Nephron progenitor cell (in vitro differentiated cells): ENCODE measurements at places on chromosomes 3 and 15.

DNA sequence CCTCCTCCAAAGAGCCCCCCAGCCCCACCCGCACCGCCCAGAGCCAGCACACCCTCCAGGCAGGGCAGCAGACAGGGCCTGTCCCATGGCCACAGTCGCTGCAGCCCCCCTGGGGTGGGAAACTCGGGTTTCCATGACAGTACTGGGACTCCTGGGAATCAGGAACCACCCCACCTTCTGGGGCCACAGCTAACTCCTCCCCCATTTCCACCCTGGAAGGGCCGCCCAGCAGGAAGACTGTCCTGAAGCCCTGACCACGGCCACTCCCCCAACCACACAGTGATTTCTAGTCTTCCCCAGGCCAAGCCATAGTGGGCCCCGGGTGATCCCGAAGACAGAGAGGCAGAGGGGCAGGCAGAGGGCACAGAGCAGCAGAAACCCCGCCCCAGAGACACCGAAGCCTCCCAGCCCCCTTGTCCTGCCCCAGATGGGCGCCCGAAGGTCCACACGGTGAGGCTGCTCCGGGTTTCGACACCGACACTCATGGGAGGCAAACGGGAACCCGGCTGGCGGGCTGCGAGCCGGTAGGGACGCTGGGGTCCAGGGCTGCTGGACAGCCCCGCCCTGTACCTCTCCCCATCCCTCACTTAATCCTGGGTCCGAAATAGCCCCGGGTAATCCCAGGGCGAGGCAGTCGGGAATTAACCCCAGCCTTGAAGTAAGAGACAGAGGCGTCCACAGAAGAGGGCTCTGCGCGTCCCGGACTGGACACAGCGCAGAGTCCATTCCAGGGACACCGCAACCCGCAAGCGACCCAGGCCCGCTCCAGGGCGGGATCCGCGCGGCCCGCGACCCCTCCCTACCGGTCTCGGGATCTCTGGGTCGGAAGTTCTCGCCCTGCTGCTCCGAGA, 138.4 kb downstream of the NUP210 start:
- DNase-seq, result peak; percentile 63

DNA sequence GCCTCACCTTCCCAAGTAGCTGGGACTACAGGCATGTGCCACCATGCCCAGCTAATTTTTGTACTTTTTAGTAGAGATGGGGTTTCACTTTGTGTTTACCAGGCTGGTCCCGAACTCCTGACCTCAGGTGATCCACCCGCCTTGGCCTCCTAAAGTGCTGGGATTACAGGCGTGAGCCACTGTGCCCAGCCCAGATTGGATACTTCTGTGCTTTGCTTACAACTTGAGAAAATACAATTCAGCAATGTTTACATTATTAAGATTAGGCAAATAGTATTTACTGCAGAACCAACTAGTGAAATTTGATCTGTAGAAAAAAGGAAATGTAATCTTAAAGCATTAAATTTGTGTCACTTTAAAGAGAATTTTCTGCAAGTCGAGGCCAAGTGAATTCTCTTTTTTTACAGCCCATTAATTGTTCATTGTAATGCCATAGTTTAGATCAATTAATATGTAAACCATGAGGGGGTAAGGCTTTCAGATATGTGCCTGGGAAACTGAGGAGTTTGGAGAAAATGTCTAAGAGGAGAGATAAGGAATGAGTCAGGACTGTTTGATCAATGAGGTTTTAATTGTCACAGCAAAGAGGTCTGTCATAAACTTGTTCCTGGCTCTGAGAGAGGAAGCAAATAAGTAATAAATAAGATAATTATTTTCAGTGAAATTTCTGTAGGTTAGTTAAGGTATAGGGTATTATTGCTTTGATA, 15.3 kb downstream of the PYDC2 start:
- DNase-seq, result no peak

- DNase-seq, result no peak
Observed at GRCh38 chr3:31546162-31546561, 13.4 kb downstream of the STT3B start.

DNA sequence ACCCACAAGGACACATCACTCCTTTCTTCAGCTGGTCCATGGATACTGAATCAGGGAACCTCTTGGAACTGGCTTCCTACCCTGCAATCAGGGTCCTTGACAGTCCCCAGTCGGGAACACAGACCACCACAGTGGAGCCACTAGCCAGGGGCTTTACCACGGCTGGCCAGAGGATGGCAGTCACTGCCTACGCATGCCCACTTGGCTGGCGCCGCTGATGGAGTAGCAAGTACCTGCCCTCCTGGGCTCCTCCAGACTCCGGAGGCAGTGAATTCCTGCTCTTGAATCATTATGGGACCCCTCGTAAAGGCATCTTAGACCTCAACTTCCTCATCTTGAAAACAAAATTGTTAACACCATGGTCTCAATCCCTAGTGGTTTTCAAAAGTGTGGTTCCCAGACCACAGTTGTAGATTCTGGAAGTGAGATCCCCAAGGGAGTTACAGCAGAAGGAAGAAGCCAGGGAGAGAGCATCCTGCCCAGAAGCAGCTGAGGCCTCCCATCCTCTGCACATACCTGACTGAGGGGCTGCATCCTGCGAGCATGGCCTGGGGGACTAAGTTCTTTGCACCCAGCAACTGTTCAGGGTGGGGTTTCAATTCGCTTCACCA, 9.1 kb upstream of the SKIC8 start:
- peak; percentile 89 for DNase-seq

- no peak for DNase-seq
Observed at GRCh38 chr15:85592148-85592547, 202.6 kb downstream of the KLHL25 start.
